ENCODE measurements at places on chromosomes 12 and 14.

GRCh38 chr14:101197595-101198397, 294.3 kb upstream of the RTL1 start:
- DNase-seq: no peak

GRCh38 chr12:45547822-45548221, 181.7 kb upstream of the ARID2 start:
- DNase-seq: no peak

DNA sequence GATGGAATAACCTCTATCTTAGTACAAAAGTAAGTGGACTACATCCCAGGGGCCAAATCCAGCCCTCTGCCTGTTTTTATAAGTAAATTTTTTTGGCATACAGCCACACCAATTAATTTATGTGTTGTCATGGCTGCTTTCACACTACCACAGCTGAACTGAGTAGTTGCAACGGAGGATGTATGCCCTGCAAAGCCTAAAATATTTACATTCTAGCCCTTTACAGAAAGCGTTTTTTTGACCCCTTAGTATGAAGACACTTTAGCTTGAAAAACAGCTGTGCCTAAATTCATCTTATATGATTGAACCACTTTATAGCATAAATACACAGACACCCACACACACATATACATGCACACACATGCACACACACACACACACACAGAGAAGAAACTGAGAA, 501.6 kb downstream of the EGLN3 start:
- no peak for DNase-seq

GRCh38 chr14:95535226-95536021, 574 bp downstream of the GLRX5 start:
- DNase-seq: no peak

- no peak for DNase-seq
Observed at GRCh38 chr12:48486679-48487078, 4.4 kb downstream of the C12orf54 start.

- DNase-seq: no peak
Observed at GRCh38 chr12:54443446-54443845, 24.4 kb upstream of the ITGA5 start.

GRCh38 chr14:56720703-56721460, 89.4 kb downstream of the OTX2 start:
- no peak for DNase-seq

GRCh38 chr14:65849558-65849957, 437.0 kb downstream of the FUT8 start:
- DNase-seq: no peak

- no peak for DNase-seq
Observed at GRCh38 chr14:30242744-30243143, 315.1 kb upstream of the PRKD1 start.

- no peak for DNase-seq
Observed at GRCh38 chr14:21614240-21614639, 20.5 kb downstream of the OR10G2 start.

DNA sequence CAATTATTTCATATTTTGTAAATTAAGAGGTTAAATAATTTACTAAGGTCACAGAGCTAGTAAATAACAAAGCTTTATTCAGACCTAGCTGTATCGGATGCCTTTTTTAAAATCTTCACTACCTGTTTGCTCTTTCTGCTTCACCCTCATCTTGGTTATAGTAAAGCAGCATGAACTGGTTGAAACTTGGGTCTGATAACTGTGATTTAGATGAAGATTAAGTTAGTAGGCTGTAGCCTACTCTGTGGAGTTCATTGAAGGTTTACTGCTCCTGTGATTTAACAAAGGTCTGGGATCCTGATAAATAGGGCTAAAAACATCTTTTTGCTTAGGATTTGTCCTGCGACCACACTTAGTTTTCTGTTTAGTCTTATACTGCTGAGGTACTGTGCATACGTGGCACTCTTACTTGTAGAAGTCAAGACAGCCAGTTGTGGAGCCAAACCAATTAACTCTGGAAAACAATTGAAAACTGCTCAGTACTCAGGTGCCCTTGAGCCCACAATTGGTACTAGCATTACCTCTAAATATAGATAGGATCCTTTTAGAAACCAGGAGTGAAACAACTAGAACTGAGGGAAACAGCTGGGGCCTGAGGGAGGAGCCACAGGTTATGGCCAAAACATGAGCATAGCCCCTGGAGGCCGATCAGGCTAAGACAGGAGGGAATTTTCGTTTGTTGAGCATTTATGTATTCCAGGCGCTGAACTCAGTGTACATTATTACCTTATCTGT, 2.3 kb downstream of the SPATS2 start:
- DNase-seq: no peak

DNA sequence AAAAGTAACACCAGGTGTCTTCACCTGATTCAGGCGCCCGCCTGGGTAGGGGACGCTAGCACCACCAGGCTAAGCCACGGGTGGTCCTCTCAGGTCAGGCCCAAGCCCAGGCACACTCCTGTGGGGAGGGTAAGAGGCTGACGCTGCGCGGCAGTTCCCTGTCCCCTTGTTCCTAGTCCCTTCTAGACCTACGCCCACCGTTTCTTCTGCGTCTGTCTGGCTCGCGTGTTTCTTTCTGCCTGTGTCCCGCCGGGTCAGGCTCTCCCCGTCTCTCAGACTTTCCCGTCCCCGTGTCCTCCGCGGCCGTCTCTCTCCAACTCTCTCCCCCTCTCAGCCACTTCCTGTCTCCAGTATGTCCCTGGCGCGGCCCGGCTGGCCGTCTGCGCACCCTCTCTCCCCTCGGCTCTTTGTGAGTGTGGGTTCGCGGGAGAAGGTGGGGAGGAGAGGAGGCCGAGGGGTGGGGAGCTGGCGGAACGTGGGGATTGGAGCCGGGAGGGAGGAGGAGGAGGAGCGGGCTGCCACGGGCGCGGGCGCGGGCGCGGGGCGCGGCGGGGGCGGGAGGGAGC, 3.1 kb upstream of the TNS2 start:
- DNase-seq: peak; percentile 68

GRCh38 chr14:68939893-68940613, 39.0 kb downstream of the ACTN1 start:
- peak; percentile 30 for DNase-seq

GRCh38 chr14:83624541-83624940, 1905.4 kb upstream of the FLRT2 start:
- DNase-seq: no peak

DNA sequence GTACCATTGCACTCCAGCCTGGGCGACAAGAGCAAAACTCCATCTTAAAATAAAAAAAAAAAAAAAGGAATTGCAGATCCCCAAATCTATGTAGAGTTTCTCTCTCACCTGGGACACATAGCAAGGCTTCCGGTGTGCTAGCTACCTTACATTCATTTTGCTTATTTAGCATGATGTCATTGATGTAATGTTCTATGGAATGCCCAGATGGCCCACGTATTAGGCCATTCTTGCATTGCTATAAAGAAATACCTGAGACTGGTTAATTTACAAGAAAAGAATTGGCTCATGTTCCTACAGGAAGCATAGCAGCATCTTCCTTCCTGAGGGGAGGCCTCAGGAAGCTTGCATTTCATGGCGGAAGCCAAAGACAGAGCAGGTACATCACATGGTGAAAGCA, 36.9 kb upstream of the A2ML1 start:
- DNase-seq: no peak

GRCh38 chr12:42732908-42733411, 143.4 kb upstream of the PRICKLE1 start:
- no peak for DNase-seq

GRCh38 chr12:127632461-127632860, 634.5 kb upstream of the TMEM132C start:
- no peak for DNase-seq

- DNase-seq: no peak
Observed at GRCh38 chr12:70660620-70661219, 23.5 kb upstream of the PTPRB start.

DNA sequence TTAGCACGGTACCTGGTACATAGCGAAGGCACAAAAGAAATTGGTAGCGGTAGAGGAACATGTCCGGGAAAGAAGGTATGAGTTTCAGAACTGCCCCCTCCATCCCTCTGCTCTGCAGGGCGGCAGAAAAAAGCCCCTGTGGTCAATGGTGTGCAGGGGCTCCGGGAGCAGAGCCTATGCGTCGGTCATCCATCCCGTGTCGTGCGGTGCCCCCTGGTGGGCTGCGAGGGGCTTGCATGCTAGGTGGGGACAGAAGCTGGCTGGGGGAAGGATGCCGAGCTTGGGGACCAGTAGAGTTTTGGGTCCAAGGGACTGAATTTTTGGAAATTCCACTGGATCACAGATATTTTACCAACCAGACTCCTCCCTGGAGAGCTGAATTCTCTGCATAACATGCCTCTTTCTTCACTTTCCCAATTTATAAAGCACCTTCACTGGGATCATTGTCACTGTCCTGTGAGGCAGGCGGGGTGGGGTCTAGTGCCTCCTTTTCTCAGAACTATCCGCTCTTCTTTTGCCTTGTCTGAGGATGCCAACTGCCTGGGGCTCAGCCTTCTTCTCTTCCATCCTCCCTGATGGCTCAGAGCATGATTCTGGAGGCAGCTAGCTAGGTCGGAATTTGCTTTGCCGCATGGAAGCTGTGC, 148.7 kb downstream of the SMOC1 start:
- peak; percentile 94 for DNase-seq

DNA sequence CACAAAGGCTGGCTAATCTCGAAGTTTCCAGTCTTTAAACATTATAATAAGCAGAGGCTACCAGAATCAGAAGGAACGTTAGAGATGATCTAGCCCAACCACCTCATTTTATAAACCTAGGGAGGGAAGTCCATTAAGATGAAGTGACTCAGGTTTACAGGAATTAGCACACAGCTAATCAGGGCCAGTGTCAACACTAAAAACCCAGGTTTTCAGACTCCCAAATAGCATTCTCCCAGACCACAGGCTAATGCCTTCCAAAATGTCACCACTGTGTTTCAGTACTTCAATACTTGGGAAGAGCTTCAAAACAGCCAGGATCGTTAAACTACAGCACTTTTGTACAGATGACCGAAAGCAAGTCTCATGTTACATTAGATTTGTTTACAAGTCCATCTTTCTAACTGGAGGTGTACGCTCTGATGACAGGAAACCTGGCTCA, 89.2 kb downstream of the FOXN3 start:
- no peak for DNase-seq

GRCh38 chr12:110234755-110235154, 46.3 kb upstream of the ATP2A2 start:
- no peak for DNase-seq

DNA sequence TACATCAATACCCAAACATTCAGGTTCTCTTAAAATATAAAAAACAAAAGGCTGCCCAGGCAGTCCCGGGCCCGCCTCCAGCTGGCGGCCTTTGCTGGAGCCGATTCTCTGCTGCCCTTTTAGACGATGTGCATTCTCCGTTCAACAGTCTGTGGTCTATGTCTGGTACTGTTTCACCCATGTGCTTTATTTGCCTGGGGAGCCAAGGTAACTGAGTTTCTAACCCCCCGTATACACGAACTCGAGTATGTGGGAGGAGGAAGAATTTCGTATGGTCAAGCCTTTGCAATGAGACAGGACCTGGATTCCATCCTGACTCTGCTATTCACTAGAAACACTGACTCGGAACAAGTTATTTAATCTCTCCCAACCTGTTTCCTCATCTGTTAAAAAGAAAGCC, 54.1 kb upstream of the GPR68 start:
- no peak for DNase-seq

DNA sequence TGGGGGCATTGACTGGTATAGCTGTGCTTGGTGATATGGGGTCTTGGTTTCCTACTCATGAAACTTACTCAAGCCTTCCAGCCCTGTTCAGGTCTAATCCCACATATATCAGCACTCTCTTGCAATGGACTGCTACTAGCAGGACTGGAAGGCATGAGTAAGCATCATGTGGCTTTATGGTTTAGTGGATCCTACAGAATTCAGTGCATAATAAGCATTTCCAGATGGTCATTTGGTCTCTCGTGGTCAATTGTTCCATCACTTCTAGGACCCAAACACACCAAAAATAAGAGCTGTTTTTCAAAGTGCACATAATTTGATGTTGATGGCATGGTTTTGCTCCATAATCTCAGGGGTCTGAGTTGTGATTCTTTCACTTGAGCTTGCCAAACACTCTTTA, 114.4 kb downstream of the LMNTD1 start:
- DNase-seq: no peak

DNA sequence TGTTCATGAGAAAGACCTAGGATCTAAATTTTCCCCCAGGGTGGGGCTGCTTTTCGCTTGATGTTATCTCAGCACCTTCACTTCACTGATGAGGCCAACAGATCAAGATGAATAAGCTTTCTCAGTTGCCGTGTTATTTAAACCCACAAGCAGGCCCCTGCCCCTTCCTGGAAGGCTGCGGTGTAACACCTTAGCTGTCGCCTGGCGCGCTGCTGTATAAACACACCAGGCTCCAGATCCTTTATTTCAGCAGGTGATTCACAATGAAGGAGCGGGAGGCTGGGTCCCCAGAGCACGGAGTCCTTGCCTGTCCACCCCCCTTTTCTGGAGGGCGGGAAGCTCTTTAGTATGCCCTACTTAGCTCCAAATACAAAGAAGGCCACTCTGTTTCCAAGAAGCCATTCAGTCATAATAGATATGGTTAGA, 515.4 kb downstream of the FUT8 start:
- DNase-seq: no peak

- DNase-seq: peak; percentile 7
Observed at GRCh38 chr14:56686416-56686815, 106.8 kb downstream of the TMEM260 start.

DNA sequence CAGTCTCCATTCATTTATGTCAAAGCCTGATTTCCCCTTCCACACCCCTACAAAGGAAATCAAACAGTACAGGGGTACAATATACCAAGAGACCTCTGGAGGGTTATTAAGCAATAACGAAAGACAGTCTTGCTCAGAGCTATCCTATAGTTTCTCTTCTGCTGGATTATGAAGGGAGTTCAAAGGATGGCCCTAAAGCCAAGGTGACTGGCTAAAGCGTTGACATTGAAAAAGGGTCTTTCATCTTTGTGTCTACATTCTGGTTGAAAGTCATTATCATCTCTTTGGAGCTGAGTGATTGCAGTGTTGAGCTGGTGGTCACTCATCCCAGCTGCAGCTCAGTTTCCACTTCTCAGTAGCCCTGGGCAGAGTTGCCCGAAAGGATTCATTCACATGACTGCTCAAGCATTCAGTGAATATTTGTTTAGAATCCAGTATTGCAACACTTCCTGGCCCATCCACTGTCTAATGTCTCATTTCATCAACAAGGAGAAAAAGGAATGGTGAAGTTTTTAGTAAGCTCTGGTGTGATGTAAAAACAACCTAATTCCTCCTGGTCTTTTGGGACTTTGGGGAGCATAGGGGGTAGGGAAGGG, 19.2 kb upstream of the TBX5 start:
- no peak for DNase-seq

- no peak for DNase-seq
Observed at GRCh38 chr14:50719911-50720759, 52.0 kb upstream of the SAV1 start.

- no peak for DNase-seq
Observed at GRCh38 chr14:78974691-78975090, 804.5 kb downstream of the NRXN3 start.

GRCh38 chr12:131536337-131536736, 174.6 kb upstream of the SFSWAP start:
- DNase-seq: no peak

- DNase-seq: no peak
Observed at GRCh38 chr14:72965249-72965648, 39.0 kb downstream of the DCAF4 start.

Data from nephron progenitor cell (in vitro differentiated cells).